Head of caudate nucleus (tissue), 42 donors: ENCODE measurements at places on chromosomes 11 and 22.

GRCh38 chr22:46730568-46731245, 7.3 kb downstream of the CERK start:
- DNase-seq, result no peak

- no peak for DNase-seq
These were observed 43.8 kb downstream of the FLI1 start for GRCh38 chr11:128737704-128738103.

GRCh38 chr22:32799496-32799895, 2.0 kb upstream of the TIMP3 start:
- DNase-seq, result no peak

DNA sequence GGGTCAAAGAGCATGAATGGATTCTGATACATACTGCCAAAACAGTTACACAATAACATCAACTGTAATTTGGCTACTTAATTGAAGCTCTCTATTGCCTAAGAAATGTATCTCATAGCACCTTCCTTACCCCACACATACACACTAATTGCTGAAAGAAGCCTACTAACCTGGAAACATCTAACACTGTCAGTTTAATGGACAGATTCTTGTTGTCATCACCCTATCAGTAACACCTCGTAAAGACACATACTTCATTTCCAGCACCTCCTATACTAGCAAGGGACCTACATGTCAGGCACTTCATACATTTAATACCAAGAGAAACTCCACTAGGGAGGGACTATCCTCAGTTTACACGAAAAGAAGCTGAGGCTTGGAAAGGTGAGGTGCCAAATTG, 9.9 kb downstream of the NAP1L4 start:
- no peak for DNase-seq

DNA sequence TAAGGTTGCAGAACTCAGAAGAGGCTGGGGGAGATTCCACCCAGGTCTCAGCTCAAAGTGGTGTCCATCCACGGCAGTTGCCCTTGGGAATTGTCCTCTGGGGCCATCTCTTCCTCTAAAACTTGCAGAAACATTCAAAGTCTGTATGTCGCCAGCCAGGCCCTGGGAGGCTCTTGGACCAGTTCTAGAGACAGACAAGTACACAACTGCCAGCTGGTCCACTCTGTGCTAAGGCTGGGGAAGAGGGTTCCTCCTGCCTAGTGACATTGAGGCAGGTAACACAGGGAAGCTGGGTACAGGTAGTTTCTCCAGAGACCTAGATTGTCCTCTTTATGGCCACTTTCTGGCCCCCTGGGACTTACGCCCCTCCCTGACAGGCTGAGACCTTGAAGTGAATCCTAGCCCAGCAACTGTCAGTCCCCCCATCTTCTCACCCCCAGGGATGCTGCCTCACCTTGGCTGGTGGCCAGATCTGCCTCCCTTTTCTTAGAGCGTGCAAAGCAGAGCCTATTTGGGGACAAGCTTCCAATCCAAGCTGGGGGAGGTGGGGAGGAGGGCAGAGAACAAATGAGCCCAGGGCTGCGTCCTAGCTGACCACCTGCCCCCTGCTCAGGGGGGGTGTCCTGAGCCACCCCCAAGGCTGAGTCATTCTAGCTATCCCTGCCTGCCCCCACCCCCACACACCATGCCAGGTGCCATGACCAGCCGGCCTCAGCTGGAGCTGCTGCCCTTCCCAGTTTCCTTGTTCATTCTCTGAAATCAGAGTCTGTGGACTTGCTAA, 8.4 kb downstream of the FAM83F start:
- no peak for DNase-seq

DNA sequence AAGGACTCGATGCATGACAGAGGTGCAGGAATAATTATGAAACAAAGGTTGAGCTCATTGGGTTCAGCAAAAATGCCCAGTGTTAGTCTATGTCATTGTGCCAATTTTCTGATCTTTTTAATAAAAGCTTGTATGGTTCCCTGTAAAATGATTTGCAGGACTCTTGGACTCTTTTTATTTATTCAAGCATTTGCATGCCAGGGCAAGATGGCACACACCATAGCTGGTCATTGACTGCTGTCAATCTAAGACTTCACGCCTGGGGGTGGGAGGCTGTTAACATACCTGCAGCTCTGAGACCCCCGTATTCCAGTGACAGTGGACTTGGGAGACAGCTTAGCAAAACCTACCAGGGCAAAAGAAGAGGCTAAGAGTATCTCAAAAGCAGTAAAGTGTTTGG, 32.0 kb upstream of the ANO1 start:
- DNase-seq, result no peak

DNA sequence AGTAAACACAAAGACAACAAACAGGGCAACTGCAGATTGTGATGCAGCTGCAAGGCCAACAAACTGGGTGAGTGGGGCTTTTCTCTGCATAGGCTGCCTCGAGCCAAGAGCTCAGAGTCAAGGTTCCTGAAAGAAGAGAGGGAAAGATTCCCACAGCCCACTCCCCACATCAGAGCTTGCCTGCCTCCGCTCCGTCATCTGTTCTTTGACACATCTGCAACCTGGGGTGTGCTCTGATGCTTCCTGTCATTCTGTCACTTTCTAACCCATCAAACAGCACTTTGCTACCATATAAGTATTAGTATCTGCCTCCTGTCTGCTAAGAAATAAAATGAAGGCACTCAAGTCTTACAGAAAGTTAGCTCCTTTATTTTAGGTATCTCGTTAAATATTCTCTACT, 46.9 kb downstream of the C22orf31 start:
- peak; percentile 70 for DNase-seq

GRCh38 chr22:24707470-24707801, 67.1 kb downstream of the PIWIL3 start:
- no peak for DNase-seq

DNA sequence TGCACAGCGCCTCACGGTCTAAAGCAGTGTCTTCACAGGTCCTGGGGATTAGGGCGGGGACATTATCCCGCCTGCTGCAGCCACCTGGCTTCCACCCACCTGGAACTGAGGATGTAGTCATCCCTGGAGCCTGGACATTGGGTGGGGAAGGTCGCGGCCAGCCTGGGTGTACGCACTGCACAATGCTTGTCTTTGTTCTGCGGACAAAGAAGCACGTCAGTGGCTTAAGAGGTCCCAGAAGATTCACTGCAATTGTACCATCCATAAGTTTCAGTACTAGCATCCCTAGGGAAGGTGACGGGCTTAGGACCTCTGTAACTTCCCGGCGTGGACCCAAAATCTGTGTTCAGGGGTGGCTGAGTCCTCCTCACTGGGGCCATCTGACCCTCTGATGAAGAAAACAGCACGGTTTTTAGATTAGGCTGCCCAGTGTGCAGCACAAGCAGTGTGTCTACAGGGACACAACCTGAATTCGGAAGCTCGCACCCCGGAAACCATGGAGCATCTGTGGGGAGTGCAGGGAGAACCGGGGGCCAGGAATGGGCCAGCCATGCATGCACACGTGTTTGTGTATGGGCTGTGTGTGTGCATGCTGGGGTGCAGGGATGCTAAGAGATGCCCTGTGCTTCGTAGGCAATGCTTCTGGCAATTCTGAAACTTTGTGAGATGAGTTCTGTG, 342.6 kb upstream of the B3GAT1 start:
- DNase-seq, result no peak

DNA sequence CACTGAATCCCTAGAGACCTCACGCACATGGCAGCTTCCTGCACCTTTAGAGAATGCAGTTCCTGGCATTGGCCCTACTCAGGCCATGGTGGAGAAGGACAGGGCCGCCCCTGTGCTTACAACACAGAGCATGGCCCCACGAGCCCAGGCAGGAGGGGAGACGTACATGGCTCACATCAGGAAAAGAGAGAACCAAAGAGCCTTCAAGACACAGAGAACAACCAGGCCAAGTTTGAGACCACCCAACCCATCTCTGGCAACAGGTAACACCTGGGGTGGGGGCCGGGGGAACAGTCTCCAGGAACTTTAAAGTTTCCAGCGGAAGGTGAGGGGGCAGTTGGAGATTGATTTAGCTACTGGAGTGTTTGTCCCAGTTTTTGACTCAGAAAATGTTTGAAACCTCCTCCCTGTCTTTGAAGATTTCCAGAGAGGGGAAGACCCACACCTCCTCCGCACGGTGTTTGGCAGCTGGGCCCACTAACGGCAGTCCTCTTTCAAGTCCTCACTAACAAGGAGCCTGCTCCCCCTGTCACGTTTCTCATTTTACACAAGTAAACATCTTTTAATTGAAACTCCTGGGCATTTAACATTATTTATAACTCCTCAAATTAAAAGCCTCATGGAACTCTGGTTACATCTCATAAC, 1423.8 kb downstream of the TBC1D22A start:
- DNase-seq, result no peak

DNA sequence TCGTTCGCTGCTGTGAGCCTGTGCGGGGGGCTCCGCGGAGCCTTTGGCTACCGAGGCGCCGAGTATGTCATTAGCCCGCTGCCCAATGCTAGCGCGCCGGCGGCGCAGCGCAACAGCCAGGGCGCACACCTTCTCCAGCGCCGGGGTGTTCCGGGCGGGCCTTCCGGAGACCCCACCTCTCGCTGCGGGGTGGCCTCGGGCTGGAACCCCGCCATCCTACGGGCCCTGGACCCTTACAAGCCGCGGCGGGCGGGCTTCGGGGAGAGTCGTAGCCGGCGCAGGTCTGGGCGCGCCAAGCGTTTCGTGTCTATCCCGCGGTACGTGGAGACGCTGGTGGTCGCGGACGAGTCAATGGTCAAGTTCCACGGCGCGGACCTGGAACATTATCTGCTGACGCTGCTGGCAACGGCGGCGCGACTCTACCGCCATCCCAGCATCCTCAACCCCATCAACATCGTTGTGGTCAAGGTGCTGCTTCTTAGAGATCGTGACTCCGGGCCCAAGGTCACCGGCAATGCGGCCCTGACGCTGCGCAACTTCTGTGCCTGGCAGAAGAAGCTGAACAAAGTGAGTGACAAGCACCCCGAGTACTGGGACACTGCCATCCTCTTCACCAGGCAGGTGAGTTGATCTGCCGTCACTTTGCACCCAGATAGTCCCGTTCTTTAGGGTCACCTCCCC, 1.0 kb downstream of the ADAMTS15 start:
- no peak for DNase-seq

DNA sequence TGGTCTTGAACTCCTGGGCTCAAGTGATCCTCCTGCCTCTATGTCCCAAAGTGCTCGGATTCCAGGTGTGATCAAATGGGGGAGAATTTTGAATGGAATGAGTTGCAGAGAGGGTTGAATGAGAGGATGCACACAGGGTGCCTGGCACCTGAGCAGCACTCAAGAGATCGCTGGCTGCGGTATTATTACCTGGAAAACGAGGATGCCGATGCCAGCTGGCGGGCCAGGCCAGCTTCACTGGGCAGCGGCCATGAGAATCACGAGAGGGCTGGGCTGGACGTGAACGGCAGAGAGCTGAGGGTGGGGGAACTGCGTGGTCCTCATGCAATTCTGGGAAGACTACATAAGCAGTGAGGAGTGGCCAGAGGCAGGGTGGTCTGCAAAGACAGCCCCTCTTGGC, 2.9 kb downstream of the MGAT3 start:
- no peak for DNase-seq

DNA sequence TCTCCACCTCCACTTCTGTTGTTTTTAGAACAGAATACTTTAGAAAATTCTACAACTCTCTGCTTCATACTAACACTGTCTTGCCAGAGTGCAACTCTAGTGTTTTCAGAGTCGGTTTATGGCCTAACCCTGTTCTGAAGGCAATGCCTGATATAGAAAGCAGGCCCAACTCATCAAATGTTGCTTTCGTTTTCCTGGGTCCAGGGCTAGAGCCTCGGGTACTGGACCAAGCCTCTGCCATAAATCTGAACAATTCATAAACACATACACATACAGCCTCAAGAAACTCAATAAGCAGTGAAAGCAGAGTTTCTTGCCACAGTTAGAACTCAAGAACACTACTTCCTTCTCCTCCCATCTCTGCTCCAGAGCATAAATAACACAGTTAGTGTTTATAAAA, 9.8 kb downstream of the TMEM218 start:
- DNase-seq, result no peak

DNA sequence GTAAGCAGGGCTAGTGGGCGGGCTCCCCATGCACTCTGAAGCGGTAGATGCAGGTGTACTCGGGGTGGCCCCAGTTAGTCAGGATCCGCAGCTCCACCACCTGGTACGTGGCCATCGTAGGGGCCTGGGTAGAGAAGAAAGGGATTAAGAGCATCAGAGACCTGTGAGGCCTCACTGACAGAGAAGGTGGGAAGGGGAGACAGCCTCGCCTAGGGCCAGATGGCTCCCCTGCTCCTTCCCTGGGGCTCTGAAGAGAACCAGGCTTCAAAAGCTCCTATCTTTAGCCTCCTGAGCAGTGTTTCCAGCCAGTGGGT, 19.6 kb downstream of the SUN2 start:
- peak; percentile 50 for DNase-seq

DNA sequence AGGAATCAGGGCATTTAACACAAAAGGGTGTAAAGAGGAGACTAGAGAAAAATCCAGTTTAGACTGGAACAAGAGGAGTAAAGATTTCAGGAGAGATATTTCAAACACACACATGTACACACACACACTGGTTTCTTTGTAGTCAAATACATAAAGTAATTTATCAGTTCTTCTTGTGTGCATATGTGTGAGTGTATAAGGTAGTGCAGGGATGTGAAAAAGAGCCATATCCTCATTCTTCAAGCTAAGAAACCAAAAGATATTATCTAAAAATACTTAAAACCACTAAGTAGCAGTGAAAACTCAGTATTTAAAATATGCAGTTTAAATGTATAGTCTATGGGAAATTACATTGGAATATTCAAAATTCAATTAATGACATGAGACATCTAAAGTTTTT, 52.5 kb upstream of the CARD18 start:
- DNase-seq, result no peak
